ENCODE measurements at places on chromosomes 5 and 9.

DNA sequence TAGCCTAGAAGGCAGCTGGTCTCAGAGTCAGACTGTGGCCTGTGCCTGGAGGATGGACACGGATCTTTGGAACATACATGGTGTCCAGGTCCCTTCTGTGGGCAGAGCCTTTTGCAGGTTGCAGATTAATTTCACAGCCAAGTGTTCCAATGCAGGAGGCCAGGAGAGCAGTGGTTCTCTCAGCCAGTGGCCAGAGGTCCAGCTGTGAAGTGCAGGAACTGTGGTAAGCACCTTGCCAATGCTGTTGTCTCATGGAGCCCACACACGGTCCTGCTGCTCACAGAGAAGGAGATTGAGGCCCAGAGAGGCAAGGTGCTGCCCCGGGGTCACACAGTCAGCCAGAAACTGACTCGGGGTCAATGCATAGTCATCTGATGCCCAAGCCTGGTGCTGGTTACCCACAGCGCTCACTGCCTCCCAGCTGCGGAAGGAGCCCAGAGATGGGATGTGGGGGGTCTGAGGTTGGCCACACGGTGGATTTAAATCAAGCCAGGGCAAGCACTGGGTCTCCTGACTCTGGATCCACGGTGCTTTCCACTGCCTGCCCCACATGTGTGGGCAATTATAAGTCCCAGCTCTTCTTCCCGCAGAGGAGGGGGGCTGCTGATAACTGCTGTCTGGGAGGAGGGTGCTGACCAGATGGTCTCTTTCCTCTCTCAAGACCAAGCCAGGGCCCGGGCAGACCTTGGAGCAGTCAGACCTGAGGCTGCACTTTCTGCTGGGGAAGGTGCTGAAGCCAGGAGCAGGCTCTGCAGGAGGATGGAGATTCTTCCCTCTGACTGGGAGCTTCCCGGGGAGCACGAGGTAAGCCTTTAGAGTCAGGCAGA is 2.8 kb downstream of the PDGFRB start:
- ATAC-seq: peak; percentile 23

DNA sequence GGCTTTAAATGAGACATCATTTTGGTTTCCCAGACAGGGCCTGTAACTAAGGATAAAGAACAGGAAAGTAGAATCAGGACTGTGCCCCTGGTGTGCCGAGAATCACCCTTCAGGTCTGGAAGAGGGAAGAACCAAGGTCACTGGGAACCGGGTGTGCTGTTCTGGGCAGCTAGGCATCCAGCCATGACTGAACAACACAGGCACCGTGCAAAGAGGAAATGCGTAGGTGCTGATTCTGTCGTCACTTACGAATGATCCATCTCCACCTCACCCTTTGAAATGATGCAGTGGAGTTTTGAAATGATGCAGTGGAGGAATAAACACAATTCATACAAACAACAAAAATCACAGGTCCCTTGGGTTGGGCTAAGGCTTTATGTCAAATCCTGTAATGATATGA is 64.4 kb downstream of the MAP1B start:
- ATAC-seq: no peak

DNA sequence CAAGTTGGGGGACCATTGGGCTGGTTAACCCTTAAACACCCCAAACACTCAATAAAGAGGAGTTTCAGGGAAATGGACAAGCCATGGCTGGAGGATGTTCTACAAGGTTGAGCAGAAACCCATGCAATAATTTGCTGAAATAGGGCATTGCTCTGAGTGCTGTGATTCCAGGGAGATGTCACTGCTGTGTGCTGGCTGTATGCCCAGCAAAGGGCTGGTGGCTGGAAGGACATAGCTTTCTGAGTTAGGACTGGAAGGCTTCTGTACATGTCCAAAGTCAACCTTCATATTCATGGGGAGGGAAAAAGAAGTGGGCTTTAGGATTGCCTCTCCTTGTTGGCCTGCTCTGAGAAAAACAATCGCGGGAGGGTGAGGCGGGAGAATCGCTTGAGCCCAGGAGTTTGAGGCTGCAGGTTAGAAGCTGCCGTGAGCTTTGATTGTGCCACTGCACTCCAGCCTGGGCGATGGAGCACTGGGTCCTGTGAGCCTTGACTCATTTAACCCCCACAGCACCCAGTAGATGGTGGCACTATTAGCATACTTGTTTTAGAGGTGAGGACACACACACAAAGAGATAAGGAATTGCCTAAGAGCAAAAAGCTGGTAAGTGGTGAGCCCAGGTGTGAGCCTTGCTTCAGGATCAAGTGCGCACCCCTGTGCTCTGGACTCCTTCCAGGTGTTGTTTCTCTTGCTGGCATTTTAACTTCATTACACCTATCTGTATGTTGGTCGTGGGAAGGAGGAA is 20.4 kb downstream of the IL12B start:
- ATAC-seq: no peak

DNA sequence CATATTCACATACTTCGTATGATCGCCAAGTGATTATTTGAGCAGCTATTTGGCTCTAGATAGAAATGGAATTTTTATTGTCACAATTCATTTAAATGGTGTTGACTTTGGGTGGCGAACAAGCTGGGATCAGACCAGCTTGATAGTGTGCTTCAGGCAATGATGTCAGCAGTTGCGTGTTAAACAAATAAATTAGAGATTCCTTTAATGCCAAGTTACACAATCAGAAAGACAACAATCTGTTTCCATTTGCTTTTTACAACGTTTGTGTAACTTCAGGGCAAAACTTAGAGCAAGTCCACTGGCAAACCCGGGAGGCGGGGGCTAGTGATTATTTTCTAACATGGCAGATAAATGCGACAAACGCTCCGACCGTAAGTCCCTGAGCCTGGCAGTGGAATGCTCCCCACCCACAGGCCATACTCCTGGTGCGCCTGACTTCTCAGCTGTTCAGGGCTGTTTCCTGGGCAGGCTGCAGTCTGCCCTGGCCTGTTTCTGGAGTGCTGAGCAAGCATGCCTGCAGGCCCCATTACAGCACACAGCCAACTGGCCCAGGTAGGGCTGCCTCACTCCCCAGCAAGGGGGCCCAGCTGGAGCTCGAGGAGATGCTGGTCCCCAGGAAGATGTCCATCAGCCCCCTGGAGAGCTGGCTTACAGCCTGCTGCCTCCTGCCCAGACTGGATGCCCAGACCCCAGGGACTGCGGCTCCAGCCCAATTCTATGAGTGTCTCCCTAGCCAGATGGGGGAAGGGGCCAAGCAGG is 88.7 kb downstream of the BASP1 start:
- ATAC-seq: no peak

- ATAC-seq: 0 out of 3 replicates have a peak, but pooled peaks have one; percentile 33
Measured at GRCh38 chr5:135140446-135141204, 106.6 kb upstream of the PITX1 start.

GRCh38 chr5:135185481-135186065 is 151.5 kb upstream of the PITX1 start:
- no peak for ATAC-seq

DNA sequence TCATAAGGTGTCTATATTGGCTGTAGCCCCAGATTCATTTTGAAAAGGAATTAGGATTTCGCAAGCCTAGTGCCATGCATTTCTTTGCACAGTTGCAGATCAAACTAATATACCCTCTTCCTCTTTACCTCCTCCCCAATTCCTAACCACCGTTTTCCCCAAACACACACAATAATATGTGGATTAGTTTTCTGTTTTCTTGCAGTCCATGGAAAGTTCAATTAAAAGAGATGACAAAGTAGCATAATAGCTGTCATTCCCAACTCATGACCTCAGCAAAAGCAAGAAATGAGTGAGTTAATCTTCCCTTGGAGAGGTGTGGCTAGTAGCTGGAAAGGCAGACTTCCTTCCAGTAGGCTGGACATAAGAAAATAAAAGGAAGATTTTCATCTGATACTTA is 349.1 kb downstream of the TMEM232 start:
- ATAC-seq: peak; percentile 50

- ATAC-seq: no peak
Measured at GRCh38 chr5:113343343-113343742, 91.4 kb downstream of the TSSK1B start.

Data from SK-N-SH treated with all-trans-retinoic acid at 6 μM for 48 hours (cell line).